ENCODE measurements at places on chromosomes 3 and 15.

GRCh38 chr3:195803289-195803908 is 8.3 kb downstream of the MUC4 start:
- DNase-seq: peak; percentile 38

- peak; percentile 92 for DNase-seq
Measured at GRCh38 chr3:194572143-194572789, 61.0 kb downstream of the TMEM44 start.

DNA sequence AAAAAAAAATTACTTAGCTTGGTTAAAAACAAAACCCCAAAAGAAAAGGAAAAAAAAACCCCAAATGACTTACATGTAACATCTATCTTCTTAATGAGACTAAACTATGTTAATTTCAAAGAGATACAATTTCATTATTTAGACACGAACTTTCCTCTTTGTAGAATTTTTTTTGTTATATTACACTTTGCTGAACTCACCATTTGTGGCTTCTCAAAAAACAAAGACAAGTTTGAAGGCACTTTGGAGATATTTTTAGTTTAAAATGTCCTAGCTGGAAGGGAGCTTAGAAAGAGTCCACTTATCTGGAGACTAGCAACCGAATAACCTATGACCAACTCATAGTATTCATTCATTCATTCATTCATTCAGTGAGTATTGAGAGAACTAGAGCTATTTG is 301.7 kb upstream of the ROPN1 start:
- no peak for DNase-seq

- DNase-seq: no peak
Measured at GRCh38 chr3:65728138-65728537, 310.6 kb downstream of the MAGI1 start.

DNA sequence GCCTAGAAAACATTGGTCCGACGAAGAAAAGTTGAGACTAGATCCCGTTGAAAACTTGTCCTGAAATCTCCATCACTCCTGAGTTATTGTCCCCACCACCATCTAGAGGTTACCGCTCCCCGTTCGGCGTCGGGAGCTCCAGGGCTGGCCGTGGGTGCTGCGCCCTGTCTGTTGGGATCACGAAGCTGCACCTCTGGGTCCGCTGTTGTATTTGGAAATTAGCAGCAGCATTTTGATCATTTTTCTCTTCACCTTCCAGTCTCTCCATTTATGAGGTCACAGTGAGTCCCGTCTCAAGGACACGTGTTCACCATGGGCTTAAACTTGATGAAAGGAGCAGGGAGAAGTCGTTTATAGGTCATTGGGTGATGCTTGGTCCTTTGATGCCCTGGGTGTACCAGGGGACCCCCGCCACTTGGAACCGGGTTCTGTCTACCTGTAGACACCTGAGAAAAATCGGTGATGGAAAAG is 565 bp downstream of the MANF start:
- no peak for DNase-seq

GRCh38 chr3:110806924-110807323 is 264.7 kb upstream of the NECTIN3 start:
- peak; percentile 45 for DNase-seq

- DNase-seq: no peak
Measured at GRCh38 chr3:196706327-196706726, 5.7 kb downstream of the CEP19 start.

DNA sequence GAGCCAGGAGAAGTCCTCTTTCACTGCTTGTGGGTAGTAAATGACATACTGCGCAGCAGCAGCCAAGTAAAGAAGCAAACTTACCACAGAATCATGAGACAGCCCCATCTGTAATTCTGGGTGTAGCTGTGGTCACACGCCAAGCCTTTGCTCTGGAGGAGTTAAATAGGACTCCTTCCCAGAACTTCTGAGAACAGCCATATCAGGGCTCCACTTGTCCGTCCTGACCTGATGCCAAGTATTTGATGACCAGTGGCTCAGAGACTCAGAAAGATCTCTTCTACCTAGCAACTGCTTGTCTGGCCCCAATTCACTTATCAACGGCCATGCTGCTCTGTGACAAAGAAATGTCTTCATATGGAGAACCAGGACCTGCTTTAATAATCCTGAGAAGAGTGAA is 20.6 kb upstream of the GOLIM4 start:
- DNase-seq: peak; percentile 11

GRCh38 chr3:160413613-160414248 is 14.3 kb downstream of the SMC4 start:
- peak; percentile 80 for DNase-seq

DNA sequence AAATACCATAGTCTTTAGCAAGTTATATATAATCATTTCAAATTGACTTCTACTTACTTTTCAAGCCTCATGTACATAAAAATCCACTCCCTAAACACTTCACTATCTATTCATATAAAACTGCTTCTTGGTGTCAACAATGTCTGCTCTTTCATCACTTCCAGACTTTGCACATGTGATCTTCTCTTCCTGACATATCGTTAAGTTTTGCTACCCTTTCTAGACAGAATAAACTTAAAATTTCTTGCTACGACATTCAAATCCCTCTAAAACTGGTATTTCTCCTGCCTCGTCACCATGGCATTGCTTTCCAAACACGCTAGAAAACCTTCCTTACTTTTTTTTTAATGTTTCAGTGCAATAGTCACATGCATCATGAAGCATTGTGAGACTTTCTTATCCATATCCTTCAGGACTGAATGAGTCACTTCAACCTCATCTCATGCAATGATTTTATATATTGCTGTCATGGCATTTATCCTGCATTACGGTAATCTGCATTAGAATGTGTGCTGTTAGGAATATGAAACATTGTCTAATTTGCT is 122.8 kb downstream of the GMNC start:
- no peak for DNase-seq

GRCh38 chr15:67783303-67783702 is 42.0 kb upstream of the SKOR1 start:
- DNase-seq: no peak

DNA sequence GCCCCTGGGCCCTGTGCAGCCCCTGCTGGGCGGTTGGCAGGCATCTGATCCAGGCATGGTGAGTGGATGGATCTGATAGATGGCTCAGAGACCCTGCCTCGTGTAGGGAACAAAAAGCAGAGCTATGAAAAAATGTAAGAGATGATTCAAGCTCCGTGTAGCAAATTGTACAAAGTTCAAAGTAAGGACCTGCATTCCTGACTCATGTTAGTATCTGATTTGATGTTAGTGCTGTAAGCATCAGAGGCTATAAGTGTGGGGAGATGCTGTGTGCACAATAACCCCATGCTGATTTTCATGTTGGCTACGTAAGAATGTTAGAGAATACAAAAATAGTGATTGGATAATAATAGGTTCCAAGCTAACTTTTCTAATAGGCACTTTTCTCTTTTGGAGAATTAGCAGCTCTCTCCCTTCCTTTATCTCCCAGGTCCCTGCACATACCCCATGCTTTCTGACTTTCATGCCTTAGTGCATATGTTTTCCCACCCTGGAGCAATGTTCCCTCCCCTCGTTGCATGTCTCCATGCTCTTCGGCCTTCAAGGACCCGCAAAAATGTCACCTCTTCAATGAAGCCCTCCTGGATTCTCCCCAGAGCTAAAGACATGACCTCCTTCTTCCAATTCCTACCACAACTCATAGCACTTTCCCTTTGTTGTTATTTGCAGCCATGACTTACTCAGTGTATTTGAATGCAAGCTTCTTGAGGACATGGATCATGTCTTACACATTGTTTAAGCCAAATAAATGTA is 1.6 kb downstream of the CCR9 start:
- peak; percentile 32 for DNase-seq

GRCh38 chr15:37098468-37099318 is 1.7 kb downstream of the MEIS2 start:
- DNase-seq: peak; percentile 53

DNA sequence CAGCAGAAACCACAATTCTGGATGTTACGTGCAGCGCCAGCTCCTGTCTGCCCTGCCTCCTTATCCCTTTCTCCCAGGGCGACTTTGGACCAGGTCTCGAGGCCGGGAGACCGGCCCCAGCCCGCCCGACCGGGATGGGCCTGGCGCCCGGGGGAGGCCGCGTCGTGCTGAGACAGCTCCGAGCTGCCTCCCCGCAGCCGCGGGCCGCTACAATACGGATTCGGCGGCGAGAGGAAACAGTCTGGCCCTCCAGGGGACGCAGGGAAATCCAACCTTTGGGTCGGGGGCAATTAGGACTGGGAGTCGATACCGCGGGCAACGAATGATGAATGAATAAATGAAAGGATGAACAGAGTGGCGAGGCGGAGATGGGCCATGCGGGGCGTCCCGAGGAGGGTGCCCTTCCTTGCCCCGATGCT is 537 bp downstream of the GRAMD2A start:
- DNase-seq: no peak
